ENCODE measurements at places on chromosomes 5 and 9.

DNA sequence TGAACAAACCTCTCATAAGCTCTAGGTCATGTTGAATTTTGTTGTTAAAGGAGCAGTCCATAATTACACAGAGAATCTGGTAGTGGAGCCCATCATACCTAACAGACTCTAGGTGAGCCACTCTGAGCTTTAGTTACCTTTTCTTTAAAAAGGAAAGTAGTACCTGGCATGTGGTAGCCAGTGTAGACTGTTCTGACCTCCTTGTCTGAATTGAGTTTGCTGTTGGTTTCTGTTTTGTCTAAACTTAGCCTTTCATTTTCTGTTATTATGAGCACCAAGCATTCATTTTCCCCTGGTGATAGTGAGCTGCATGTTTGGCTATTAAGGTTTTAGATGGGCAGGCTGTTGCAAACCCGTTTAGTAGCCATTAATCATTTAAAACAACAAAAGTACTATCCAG is 112.2 kb downstream of the MAST4 start:
- no peak for DNase-seq

GRCh38 chr5:73726071-73726470 is 100.1 kb downstream of the ARHGEF28 start:
- no peak for DNase-seq

DNA sequence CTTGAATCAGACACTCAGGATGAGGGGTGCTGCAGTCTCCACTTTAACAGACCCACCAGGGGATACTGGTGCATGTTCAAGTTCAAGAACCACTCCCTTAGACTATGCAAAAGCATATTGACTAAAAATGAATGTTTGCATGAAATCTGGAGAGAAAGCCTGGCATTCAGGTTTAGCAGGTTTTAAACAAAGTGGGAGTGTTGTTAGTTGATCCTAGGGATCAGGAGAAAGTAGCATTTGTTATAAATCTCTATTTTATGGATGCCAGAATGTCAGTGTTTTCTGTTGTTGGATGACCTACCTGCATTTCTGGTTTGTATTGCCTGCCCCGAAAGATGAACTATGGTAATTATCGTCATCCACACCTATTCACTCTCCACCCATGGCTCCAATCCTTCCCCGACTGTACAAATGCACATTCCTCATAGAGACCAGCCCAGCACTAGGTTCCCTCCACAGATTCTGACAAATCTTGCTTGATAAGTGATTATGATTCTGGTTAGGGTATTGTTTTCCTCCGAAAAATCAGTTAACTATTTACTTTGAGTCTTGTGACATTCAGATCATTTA is 17.2 kb downstream of the TMEM252 start:
- no peak for DNase-seq

DNA sequence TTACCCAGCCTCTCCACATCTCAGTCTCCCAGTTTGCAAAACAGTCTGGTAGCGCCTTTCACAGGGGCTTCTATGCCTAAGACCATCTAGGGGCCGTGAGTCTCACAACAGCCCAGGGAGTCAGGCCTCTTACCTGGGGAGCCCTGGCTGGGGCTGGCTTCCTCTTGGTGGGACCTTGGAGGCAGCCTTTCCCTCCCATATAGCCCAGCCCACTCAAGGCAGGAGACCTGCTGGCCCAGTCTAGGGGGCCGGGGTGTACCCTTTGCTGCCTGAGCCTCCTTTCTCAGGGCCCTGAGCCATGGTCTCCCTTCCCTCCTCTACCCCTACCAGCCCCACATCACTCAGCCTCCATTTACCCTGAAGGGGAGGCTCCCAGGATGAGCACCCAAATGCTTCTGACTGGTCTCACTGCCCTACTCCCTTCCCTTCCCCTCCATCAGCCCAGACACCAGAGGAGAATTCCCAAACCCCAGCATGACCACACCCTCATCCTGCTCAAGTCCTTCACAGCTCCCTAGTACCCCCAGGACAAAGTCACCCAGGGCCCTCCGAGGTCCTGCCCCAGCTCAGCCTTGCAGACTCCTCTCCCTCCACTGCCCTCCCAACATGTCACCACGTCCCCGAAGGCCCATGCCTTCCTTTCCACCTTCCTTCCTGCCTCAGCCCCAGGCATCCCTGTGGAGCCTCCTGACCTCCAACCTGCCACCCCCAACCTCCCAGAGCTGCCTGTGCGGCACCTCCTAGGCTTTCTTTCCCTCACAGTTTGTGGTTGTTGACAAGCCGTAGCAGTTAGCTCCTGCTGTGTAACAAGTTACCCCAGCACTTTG is 55.3 kb downstream of the BARX1 start:
- no peak for DNase-seq

All from skeletal muscle cell (primary cell).